ENCODE measurements at places on chromosomes 2 and 18.

DNA sequence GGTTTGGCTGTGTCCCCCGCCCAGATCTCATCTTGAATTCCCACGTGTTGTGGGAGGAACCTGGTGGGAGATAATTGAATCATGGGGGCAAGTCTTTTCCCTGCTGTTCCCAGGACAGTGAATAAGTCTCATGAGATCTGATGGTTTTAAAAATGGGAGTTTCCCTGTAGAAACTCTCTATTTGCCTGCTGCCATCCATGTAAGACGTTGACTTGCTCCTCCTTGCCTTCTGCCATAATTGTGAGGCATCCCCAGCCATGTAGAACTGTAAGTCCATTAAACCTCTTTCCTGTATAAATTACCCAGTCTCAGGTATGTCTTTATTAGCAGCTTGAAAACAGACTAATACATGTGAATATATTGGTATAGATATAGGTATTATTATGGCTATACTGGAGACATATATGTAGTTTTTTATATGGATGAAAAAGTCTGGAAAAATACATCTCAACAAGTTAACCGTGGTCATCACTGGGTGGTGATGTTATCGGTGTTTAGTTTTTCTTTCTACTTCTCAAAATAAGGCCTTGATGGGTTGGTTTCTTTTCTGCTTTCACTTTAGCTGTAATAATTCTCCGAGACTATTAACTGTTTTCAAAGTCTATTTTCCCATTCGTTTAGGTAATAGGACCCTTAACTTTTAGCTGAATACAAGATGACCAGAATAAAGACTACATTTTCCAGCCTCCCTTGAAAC, 39.1 kb upstream of the NCOA1 start:
- DNase-seq: no peak

GRCh38 chr2:228839421-228839876, 431.6 kb downstream of the PID1 start:
- DNase-seq: no peak

DNA sequence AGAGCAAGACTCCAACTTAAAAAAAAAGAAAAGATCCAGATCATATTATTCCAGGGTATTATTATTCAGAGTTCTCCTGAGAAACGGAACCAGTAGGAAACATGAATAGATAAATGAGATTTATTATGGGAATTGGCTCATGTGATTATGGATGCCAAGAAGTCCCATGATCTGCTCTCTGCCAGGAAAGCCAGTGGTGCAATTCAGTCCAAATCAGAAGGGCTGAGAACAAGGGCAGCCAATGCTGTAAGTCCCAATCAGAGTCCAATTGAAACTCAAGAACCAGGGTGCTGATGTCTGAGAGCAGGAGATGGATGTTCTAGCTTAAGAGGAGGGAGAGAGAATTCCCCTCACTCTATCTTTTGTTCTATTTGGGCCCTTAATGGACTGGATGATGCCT, 7.8 kb downstream of the SCYGR2 start:
- DNase-seq: no peak

DNA sequence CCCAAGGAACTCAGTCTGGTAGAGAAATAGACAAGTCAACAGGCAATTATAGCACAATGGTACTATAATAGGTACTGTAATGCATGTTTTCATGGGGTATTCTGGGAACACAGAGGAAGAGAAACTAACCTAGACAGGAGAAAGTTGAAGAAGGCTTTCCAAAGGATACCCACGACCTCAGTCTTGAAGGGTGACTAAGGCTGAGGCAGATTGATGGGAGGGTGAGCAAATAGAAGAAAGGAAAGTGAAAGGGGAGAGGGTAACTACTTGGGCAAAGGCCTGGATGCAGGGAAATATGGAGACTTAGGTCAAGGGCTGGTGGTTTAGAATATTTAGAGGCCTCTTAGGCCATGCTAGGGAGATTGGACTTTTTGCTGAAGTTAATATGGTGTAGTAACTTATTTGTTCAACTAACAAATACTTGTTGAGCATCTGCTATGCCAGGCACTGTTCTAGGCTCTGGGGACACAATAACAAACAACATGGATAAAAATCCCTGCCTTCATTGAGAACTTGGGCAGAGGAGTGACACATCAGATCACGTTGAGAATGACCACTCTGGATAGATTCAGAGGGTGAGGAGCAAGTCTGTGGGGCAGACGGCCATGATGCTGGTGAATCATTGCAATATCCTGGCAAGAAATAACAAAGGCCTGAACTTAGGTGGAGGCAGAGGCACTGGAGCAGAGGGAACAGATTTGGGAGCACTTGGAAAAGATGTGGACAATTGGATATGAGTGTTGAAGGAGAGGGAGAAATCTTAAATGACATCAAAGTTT, 56.4 kb downstream of the PLB1 start:
- no peak for DNase-seq

DNA sequence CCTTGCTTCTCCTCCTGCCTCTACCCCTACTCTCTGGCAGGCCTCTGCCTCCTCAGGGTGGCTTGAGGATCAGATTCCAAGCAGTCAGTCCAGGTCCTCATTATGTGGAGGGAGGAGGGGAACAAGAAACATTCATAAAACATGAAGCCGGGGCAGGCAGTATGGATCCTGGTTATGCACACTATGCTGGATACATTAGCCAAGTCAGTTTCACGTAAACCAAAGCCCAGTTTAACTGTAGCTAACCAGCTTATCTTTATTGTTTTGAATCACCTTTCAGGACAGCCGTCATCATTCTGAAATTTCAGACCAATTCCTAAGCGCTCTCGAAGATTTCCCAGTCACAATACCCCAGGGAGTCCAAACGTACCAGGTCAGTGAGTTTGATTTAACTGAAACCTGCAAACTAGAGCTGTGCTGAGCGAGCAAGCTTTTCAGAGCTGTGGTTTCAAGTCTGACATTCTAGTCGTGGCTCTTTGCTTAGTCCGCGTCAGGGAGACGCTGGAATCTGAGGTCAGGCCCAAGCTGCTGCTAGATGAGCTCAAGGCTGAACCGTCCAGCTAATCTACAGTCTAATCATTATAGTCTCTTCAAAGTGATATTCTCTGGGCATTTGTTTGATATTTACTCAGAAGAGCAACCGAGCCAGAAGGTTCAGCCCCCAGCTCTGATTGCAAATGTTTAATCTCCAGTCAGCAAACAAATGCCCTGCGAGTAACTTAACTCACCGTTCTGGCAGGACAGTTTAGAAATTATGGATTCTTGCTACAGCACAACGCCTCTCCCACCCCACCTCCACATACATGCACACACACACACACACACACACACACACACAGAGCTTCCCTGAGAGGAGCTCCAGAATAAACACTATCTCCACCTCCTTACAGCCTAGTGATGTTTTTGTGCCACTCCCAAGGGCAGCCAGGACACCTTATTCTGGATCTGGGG, 63.8 kb upstream of the BZW1 start:
- DNase-seq: no peak

- no peak for DNase-seq
Measured at GRCh38 chr2:99571021-99571420, 81.2 kb upstream of the REV1 start.

DNA sequence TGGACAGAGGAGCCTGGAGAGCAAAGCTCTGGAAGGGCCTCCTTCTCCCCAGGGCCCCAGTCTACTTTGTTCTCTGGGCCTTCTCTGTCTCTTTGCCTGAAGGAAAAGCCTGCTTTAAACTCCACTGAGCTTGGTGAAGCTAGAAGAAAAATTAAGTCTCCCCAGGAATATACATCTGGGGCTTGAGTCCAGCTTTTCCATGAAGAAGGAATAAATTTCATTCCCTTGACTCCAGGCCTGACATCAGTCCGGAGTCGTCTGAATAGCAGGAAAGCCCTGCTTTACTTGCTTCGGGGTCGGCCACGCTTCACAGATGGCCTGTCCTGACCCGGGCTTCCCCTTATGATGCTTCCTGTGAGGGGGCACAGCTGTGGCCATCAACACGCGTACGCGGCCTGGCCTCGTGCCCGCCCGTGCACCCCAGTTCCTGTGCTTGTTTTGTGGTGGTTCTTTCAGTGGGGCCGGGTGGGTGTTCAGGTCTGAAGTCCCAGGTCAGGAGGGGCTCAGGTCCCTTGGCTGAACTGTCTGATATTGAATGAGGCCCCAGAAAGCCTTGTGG, 73.6 kb downstream of the ACOXL start:
- no peak for DNase-seq

GRCh38 chr2:29222381-29223179, 107.4 kb downstream of the CLIP4 start:
- no peak for DNase-seq

- DNase-seq: no peak
Measured at GRCh38 chr2:17709897-17710296, 43.7 kb downstream of the SMC6 start.

DNA sequence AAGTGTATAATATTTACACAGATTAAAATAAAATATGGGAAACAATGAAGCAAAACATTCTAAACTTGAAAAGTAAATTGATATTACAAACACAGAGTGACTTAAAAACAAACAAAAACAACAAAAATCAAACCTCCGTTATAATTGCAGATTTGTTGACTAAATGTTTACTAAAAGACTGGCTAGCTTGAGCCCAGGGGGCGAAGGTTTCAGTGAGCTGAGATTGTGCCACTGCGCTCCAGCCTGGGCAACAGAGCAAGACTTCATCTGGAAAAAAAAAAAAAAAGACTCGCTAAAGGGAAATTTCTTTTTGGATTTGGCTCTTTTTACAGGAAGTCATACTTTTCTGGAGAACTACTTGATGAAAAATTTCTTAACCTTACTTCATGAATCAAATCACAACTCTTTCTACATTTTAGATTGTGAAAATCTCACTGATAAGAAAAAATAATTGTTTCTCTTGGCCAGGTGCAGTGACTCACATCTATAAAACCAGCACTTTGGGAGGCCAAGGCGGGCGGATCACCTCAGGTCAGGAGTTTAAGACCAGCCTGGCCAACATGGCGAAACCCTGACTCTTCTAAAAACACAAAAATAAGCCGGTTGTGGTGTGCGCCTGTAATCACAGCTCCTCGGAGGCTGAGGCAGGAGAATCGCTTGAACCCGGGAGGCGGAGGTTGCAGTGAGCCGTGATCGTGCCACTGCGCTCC, 9.7 kb downstream of the TFPI start:
- peak; percentile 63 for DNase-seq

GRCh38 chr2:64615844-64616536, 37.7 kb downstream of the SERTAD2 start:
- no peak for DNase-seq

DNA sequence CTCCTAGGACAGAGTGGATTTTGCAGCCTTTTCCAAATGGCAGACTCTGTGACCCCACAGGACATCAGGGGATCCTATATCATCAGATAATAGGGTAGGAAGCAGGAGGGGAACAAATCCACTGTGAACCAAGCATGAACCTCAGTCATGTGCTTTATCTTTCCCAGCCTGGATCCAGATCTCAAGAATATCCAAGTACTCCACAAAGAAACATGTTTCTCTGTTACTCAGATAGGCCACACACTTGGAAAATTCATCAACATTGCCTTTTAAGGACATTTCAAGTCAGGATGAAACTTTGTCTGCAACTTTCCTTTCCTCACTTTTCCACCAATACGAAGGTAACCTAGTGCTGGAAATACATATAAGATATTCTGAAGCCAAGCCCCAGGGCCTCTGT, 85.8 kb downstream of the RDH14 start:
- no peak for DNase-seq

- peak; percentile 20 for DNase-seq
Measured at GRCh38 chr2:240584486-240585031, 2.0 kb upstream of the CAPN10 start.

GRCh38 chr2:121888189-121888557, 132.7 kb downstream of the TSN start:
- no peak for DNase-seq

DNA sequence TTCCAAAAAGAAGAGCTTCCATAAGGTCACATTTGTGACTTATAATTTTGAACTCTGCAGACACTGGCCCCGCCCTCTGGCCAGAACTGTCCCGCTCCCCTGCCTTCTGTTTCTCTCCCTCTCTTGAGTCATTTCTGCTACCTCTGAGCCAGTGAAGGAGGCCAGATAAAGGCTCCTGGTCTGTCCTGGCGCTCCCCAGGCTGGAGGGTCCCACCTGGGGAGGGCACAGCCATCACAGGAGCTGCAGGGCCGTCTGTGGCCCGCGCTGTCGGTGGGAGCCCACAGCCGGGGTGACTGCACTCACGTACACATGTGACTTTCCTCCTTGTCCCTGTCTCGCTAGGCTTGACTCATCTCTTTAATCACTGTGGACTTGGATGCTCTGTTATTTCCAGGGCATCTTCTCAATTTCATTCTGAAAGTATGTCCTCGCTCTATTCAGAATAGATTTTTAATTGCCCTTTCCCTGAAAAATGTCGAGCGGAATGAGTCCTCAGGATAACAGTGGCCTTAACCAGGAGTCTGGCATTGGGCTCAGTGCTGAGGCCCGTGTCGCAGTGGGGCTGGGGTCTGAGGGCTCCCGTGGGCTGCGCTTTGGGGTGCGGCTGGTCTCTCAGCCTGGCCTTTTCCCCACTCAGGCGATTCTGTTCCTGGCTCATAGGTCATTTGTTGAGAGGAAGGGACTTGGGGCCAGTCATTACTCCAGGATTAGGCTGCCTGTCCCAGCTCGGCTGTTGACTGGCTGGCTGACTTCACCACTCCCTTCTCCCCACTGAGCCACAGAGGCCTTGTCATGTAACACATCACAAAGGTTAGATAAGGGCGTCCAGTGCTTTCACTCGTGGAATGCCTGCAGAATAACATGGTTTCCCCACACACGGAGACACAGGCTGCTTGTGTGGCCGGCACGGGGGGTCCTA, 34.5 kb downstream of the KLHL29 start:
- no peak for DNase-seq

- no peak for DNase-seq
Measured at GRCh38 chr2:173720306-173720705, 244.9 kb downstream of the SP3 start.

GRCh38 chr2:9749546-9750223, 93.6 kb upstream of the TAF1B start:
- DNase-seq: no peak

DNA sequence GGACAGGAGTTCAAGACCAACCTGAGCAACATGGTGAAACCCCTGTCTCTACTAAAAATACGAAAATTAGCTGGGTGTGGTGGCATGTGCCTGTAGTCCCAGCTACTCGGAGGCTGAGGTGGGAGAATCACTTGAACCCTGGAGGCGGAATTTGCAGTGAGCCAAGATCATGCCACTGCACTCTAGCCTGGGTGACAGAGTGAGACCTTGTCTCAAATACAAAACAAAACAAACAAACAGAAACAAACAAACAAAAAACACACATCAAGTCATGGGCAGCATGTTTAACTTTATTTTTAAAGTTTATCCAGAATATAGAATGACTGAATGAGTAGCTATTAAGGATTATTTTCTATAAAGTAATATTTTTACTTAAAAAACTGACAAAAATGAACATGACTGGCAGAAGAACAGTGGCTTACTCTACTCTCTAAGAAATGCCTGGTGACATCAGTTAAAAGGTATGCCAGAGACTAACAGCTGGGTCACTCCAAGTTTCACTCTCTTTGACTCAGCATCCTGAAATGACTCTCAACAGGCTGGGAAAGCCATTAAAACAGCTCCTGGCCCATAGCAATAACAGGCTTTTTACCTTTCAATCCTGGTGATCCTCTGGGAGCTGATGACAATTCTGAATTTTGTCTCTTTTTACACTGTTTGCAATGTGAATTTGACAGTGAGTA, 281.6 kb upstream of the STON1 start:
- no peak for DNase-seq

- no peak for DNase-seq
Measured at GRCh38 chr2:18522484-18523146, 37.8 kb downstream of the RDH14 start.
